Panc1 (cell line): ENCODE measurements at places on chromosomes 7 and 10.

GRCh38 chr7:32336726-32337125, 153.5 kb downstream of the LSM5 start:
- DNase-seq, result no peak

DNA sequence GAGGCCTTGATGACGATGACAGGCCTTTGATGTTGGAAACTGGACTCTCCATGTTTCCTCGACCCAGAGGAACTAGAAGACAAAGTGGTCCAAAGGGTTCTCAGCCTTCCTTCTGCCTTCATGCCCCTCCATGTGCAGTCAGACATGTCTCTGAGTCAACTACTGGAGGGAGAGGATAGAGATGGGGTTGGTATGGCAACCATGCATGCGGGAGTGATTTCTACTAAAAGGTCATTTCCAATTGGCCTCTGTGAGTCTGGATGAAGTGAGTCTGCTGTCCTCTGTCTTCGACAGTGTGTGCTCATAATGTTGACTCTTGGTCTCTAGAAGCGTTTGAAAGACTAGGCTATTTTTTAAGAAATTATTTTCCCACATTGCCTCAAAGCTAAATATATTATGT, 29.2 kb downstream of the STK17A start:
- no peak for DNase-seq

DNA sequence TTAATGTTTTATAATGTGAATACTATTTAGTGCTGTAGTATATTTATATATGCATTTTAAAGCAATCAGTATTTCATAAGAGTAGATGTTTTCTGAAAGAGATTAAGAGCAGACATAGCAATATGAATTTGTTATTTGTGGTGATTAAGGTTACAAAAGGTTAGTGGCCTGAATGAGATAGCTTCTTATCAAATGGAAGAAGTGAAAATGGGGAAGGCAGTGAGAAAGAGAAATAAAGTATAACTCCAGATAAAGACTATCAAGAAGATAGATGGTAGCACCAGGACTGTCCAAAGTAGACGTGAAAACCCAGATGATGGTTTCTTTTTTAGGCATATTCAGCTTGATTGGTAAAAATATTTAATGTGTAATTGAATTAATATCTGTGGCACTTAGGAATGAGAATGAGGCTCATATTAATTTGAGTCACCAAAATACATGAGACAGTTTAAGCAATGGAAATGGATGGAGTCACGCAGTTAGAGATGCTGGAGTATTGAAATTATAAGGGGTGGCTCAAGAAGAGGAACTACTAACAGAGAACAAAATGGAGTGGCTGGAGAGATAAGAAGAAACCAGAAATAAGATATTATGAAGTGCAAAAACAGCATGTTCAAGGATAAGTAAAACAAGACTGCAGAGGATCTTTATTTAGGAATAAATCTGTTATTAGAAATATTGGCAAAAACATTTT, 288.0 kb upstream of the SEMA3C start:
- no peak for DNase-seq

GRCh38 chr10:111076191-111076681, 593 bp upstream of the ADRA2A start:
- DNase-seq, result peak; percentile 25

GRCh38 chr10:132977076-132977475, 34.7 kb upstream of the CFAP46 start:
- DNase-seq, result no peak

GRCh38 chr7:79877874-79878465, 256.7 kb upstream of the GNAI1 start:
- DNase-seq, result no peak

DNA sequence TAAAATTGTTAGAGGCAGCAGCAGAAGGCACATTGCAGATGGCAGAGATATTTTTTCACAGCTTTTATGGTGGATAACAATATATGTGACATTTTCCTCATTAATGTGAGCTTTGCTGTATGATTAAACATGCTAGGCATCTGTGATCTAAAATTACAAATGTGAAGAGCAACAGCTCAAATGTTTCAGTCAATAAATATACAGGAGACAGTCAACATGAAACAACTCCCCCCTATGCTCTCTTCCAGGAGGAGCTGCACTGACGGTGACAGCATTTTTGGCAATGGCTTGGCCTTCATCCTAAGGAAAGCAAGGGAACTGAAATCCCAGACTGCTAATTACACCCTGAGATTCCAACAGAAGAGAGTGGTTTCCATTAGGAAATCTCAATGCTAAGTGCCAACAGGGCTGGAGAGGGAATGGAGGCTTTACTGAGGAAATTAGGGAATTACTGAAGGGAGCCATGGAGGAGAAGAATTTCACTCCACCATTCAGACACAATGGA, 51.4 kb upstream of the GRB10 start:
- DNase-seq, result no peak
